Smooth muscle cell of bladder (primary cell): ENCODE measurements at places on chromosomes 16 and 17. TPM values are rescaled to one million over a fixed set of nuclear protein-coding genes. Genes with fewer than 3 reads are reported as not detected.

NAGS gene
- 0.55 and 0.71 TPM in 2 replicates for total RNA-seq

GSG1L gene
- total RNA-seq: under 0.01 TPM in 2 replicates

CDYL2 gene
- 0.85 and 4.0 TPM in 2 replicates for total RNA-seq

CHRNE gene
- 0.14 and 1.4 TPM in 2 replicates for total RNA-seq

AANAT gene
- not detected in 2 replicates for total RNA-seq

C16orf86 gene
- total RNA-seq: 5.7 and 6.0 TPM in 2 replicates

CTRB1 gene
- not detected in 2 replicates for total RNA-seq

CBX4 gene
- total RNA-seq: 8.4 and 9.8 TPM in 2 replicates

LUC7L gene
- 29.2 and 29.5 TPM in 2 replicates for total RNA-seq

TPSD1 gene
- not detected in 2 replicates for total RNA-seq

KRT222 gene
- total RNA-seq: 0.09 TPM in 1 of 2 replicates, not detected in the other

OR4D1 gene
- total RNA-seq: not detected in 2 replicates

OR1F1 gene
- not detected in 2 replicates for total RNA-seq

LGALS9C gene
- total RNA-seq: not detected in 2 replicates

TBC1D3G gene
- not detected in 2 replicates for total RNA-seq

OR2C1 gene
- 0.09 and 0.14 TPM in 2 replicates for total RNA-seq

TP53TG3D gene
- 0.14 TPM in 1 of 2 replicates, not detected in the other for total RNA-seq

UTP18 gene
- total RNA-seq: 34.3 and 36.9 TPM in 2 replicates

SPNS3 gene
- under 0.01 and 0.09 TPM in 2 replicates for total RNA-seq

HBZ gene
- total RNA-seq: not detected in 2 replicates

CLEC18B gene
- total RNA-seq: 0.14 and 0.55 TPM in 2 replicates

SLC12A3 gene
- total RNA-seq: under 0.01 TPM in 1 of 2 replicates, not detected in the other

CDRT15 gene
- not detected in 2 replicates for total RNA-seq

KCNAB3 gene
- 0.18 and 0.28 TPM in 2 replicates for total RNA-seq

TBX21 gene
- total RNA-seq: 0.09 and 0.14 TPM in 2 replicates

OTOP3 gene
- not detected in 2 replicates for total RNA-seq

GHDC gene
- total RNA-seq: 11.5 and 14.1 TPM in 2 replicates
